HFFc6 (cell line): ENCODE measurements at places on chromosomes 3 and 15.

DNA sequence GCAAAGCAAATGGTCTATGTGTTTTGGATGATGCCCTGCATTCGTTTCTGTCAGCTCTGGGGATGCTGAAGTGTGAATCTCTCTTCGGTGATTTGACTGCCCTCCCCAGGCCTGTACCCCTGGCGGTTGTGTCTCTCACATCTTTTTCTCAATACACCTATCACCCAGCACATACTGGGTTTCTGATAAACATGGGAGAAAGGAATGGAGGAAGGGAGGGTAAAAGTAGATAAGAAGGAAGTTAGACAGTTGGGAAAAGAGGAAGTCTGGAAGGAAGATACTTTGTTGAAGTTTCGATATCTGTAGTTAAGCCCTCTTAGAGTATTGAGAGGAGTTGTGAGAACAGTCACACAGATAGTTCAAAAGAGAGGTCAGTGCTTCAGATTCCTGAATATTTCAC is 35.8 kb upstream of the LRTM1 start:
- peaks cover 77% of the 10 kb centered on the region for H3K4me1 ChIP-seq
- H3K27me3 ChIP-seq, result no peaks in the 10 kb centered on the region
- DNase-seq, result no peak
- no peaks in the 10 kb centered on the region for H3K36me3 ChIP-seq

DNA sequence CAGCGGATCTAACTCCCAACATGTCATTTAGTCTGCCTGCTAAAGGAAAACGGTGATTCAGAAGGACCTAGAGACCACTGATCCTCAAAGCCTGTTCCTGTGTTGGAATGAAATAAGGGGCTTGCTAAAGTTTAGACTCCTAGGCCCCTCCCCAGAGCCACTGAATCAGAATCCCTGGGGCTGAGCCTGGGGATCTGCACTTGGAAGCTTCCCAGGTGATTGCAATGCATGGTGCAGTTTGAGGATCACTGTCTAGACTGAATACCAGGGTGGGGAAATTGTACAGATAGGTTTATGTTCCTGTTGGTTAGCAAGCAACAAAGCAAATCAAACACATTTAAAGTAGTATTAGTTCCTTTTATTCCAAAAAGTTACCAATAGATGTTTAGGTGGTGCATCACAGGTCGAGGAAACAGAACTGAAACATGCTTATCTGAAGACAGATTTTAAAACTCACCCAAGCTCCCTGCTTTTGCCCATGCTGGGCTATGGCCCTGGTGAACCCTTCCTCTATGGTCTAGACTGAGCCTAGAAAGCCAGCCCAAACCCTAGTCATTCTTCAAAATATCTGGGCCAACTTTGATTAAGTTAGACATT is 29.6 kb upstream of the SPTBN5 start:
- no peak overlapping the region for H3K27ac ChIP-seq
- peaks cover 25% of the 10 kb centered on the region for H3K36me3 ChIP-seq
- H3K4me1 ChIP-seq, result peaks cover 53% of the 10 kb centered on the region
- DNase-seq, result no peak

- H3K27me3 ChIP-seq, result peaks cover 4% of the 10 kb centered on the region
- peak; percentile 60 for DNase-seq
- H3K36me3 ChIP-seq, result peaks cover 19% of the 10 kb centered on the region; the same call in 1 of the 2 replicates
- peaks cover 17% of the 10 kb centered on the region for H3K4me1 ChIP-seq
- no peak overlapping the region for H3K4me3 ChIP-seq
Measured at GRCh38 chr3:127690823-127691452, 18.2 kb downstream of the ABTB1 start.

DNA sequence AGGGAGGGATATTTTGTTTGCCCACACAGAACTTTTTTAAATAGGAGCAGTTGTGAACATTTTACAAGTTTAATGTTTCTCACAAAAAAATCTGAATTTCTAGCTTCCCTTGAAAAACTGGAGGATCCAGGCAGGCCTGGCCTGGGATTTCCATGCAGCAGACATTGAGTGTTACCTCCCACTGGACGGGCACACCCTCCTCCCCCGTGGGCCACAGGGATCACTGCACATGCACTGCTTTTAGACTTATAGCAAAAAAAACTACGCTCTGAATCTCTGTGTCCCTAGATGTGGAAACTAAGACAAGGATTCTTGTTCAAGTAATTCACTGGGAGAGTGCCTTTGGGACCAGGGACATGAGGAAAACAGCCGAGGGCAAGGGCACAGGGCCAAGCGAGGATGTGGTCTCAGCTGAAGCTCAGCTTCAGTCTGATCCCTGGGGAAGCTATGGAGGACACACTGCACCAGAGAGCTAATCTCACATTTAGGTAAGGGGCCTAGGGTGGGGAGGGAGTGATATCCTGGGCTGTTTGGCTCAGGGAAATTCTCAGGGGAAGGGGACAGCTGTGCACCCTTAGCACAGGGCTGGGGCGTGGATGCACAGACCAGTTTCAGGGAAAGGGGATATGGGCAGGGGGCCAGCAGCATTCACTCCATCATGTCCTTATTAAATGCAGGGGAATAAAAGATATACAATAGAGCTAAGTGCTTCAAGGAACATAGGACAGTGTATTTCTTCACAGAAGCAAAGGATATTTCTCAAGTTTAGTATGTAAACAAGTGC is 46.0 kb downstream of the FSIP1 start:
- H3K4me3 ChIP-seq, result no peak overlapping the region
- H3K27ac ChIP-seq, result no peak overlapping the region
- no peak for DNase-seq
- H3K36me3 ChIP-seq, result no peaks in the 10 kb centered on the region; the same call in 1 of the 2 replicates

DNA sequence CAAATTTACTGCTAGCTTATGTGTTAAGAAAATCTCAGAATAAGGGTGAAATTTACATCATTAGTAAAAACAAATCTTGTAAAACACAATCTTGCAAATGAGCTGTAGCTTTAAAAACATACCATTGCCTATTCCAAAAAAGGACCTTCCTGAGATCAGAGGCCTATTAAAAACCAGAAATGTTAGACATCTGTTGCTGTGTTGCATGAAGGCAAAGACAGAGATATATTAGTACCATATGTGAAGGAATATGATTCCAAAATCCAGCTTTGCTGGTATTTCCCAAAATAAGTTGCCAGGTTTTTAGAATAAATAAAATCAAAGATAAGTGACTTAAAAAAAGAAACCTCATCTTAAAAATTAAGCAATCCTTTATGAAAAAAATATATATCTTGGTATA is 504.1 kb upstream of the CDIN1 start:
- H3K27me3 ChIP-seq, result no peaks in the 10 kb centered on the region
- H3K27ac ChIP-seq, result no peak overlapping the region
- no peaks in the 10 kb centered on the region for H3K36me3 ChIP-seq
- H3K4me3 ChIP-seq, result no peak overlapping the region
- DNase-seq, result no peak

DNA sequence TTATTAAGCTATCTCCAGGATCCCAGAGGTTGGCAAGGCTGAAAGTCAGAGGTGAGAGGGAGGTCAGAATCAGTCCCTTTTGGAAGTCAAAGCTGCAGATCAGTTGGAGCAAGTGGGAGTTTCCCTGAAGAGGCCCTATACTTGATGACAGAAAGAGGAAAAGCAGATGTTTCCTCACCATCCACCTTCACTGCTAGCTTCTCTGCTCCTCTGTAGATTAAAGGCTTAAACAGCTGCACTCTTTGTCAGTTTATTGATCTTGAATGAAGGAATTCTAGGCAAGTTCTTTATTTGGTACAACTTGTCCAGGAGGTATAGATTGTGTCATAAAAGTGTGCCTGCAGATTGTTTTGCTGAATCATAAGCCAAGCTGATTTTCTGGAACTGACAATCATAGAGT is 408.2 kb upstream of the TGFBR2 start:
- H3K4me1 ChIP-seq, result peaks cover 62% of the 10 kb centered on the region
- no peak for DNase-seq
- H3K27ac ChIP-seq, result no peak overlapping the region
- H3K27me3 ChIP-seq, result no peaks in the 10 kb centered on the region; the same call in 1 of the 2 replicates

- no peak overlapping the region for H3K27ac ChIP-seq
- H3K36me3 ChIP-seq, result no peaks in the 10 kb centered on the region
- no peak overlapping the region for H3K4me3 ChIP-seq
- peaks cover 3% of the 10 kb centered on the region for H3K27me3 ChIP-seq
- no peak for DNase-seq
Measured at GRCh38 chr15:59515190-59515589, 77.2 kb downstream of the FAM81A start.

- H3K4me1 ChIP-seq, result peaks cover 36% of the 10 kb centered on the region
- no peak overlapping the region for H3K4me3 ChIP-seq
- H3K36me3 ChIP-seq, result no peaks in the 10 kb centered on the region
- H3K27ac ChIP-seq, result no peak overlapping the region
Measured at GRCh38 chr3:107988460-107989175, 102.2 kb downstream of the CD47 start.
